Mucosa of descending colon (tissue), 3 donors: ENCODE measurements at places on chromosomes 1 and 21.

DNA sequence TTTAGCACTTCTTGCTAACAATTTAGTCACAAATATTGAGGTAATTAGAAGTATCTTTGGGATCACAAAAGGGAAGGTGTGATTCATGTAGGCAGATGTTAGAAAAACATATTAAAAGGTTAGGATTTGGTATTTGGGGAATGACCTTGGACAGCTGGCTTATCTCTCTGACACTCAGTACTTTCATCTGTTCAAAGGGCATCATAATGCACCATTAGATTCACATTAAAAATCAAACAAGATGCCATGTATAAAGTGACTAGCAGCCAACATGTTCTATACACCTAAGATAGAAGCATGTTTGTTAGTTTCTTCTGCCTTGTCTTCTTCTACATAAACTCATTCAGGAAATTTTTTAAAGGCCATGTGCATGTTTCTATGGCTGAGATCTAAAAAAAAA is 56.5 kb upstream of the ESRRG start:
- no peak for DNase-seq

DNA sequence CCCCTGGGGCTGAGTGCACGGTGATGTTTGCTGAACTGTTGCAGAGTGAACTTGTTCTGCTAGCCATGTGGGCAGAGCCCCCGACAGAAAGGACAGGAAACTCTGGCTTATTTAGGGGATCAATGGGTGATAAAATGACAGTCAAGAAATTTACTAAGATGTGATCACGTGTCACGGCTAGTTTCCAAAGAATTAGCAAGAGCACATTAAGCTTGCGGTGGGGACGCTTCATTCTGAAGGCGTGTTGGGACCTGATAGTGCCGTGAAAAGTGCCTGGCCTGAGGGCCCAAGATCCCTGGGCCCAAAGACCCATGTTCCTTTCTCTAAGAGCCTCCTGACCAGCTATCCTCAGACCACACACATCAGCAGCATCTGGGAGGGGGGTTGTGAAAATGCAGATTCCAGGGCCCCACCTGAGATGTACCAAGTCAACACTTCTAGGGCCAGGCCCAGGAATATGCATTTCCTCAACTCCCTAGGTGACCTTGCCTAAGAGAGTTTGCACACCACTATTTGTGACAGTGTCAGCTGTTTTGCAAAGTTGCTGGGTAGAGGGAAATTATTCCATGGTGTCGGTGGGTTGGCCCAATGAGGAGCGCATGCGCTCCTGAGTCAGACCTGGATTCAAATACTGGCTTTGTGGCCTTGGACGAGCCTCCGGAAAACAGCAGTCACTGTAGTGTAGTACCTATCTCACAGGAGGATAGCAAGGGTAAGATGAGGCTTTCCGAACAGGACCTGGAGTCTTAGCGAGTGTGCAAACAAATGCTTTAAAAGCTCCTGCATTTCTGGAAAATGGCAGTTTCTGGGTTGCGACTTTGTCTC is 77.5 kb downstream of the SPSB1 start:
- DNase-seq: no peak

DNA sequence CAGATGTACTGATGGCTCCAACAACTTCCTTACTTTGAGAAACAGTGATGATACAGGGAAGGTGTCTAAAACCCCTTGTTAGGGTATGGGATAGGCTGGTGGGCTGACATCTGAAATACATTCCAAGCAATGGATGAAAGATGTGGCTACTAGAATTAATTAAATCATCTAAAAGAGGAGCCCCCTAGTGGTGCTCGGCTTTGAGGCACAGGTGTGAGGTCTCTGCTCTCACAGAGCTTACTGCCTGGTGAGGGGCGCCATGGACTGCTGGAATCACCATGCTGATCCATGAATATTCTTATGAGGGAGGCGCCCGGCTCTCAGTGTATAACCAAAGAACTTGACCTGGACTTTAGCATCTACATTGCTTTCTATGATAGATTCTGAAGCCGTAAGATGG is 48.5 kb downstream of the GNG4 start:
- no peak for DNase-seq

- DNase-seq: no peak
These were observed 16.1 kb downstream of the OXCT2 start for GRCh38 chr1:39754906-39755504.

DNA sequence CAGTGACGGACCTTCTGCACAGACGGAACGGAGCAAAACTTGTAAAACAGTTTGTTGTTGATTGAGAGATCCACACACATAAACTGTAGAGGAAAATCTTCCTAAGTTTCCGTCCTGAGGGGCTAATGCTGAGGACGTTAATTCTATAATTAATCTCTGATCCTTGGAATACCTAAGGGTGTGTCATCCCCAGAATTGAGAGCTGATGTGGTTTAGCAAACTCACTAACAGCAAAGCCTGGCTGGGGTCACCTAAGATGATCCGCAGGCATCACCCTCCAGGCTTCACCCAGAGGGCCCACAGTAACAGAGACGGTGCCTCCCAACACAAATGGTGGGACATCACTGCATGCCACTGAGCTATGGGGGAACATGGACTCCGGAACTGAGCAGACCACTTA is 97.5 kb downstream of the SMYD2 start:
- DNase-seq: no peak

DNA sequence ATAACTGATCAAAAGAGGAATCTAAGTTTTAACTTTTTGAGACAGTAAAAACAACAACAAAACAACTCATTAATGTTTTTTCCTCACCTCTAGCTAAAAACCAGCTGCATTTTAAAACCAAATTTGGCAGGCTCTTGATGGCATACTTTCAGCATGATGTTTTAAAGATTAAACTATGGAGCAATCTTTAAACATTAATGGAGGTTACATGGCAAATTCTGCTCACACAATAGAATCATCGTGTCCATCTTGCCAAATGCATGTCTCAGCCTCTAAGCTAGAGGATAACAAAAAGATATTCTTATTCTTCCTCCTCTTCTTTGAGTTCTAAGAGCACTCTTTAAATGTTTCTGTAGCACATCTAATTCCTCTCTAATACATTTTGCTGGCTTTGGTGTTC is 579.8 kb upstream of the PKN2 start:
- no peak for DNase-seq

DNA sequence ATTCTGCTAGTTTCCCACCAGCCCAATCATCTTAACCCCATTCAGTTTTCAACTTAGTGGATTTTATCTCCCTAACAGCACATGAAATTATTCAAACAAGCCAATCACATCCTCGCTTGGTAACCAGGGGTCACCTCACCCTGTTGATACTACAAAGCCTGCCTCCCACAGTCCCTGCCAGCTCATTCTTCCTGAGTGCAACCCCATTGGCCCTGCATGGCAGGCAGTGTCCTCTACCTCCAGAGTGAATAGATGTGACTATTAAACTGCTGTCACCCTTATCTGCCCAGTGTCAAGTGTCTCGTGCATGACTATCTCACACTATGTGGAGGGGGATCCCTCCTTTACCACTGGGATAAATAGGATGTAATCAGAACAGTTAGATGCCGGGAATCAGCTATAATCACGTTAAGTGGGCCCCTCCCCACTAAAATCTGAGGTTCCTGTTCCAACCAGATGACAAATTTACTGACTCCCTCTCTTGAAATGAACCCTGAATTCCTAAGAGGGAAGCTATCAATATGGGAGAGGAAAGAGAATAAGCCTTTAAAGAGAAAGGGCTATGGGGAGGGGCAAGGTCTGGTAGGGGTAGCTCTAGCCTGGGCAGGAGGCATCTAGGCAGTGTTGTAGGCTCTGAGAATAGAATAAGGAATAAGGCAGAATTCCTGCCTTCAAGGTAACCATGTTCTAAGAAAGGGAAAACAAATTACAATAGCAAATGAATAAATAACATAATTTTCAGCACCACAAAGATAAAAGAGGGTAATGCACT is 155.9 kb downstream of the SLC30A10 start:
- DNase-seq: no peak

GRCh38 chr21:45450423-45451090 is 45.6 kb downstream of the COL18A1 start:
- DNase-seq: no peak

- DNase-seq: no peak
These were observed 134.5 kb downstream of the IER5 start for GRCh38 chr1:181222972-181223505.

- DNase-seq: no peak
These were observed 47.8 kb upstream of the RGS5 start for GRCh38 chr1:163250382-163250974.

DNA sequence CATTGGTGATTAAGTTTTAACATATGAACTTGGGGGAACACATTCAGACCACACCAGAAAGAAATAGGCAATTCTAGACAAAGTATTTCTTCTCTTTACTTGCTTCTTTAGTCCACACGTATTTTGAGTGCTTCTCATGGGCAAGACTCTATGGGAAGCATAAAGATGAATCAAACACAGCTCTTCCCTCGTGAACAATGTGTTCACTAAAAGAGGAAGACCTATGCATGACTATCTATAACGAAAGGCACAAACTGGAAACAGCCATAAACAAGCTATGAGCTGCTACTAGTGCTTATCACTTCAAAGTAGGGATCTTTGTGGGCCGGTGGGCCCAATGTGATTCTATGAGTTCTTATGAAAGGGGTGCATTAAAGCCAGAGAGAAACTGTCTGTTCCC is 53.0 kb upstream of the PRDX6 start:
- no peak for DNase-seq

GRCh38 chr1:212671342-212672031 is 28.2 kb downstream of the BATF3 start:
- no peak for DNase-seq

DNA sequence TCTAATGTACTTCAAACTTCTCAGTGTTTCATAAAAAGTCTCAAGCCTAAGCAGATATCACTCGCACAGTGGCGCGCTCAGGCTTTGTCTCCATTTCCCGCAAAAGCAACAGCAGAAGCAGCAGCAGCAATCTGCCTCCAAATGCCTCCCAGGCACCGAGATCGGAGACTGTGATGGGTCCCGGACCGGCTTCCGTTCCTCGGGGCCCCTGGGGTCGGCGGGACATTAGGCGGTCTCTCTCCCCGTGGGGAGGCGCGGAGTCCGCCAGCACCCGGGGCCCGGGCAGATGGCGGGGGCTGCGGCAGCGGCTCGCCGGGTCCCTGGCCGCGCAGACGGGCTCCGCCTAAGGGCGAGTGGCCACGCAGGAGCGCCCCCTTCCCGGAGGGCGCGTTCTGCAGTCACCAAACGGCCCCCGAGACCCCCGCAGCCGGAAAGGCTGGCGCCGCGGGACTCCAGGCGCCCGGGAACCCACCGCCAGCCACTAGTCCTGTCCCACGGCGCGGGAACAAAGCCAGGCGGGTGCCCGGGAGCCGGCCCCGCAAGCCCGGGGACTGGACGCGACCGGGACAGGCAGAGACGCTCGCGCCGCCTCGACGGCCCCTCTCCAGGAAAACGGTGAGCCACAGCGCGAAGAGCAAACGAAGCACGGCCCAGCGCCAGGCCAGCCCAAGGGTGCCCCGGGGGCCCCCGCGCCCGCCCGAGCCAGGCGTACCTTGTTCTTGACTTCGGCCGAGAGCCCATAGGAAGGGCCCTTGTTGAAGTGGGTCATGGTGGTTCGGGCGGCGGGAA is 590 bp downstream of the CNN3 start:
- peak; percentile 79 for DNase-seq

DNA sequence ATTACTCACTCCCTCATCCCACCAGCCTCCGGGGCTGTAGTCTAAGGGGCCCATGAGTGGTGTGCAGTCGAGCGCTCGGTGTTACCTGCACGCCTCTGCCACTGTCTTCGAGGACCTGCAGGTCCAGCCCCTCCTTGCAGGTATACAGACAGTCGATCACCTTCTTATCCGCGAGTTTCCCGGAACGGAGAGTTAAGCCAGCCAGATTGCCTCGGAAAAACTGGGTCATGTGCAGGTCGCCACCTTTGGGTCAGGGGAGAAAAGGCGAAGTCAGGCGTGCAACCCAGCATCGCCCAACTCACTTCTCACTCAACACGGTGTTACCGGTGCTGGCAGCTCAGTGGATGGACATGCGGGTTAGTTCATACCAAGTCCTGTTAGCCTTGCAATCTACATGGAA is 84.3 kb downstream of the PIK3CD start:
- DNase-seq: no peak

- peak; percentile 35 for DNase-seq
These were observed 5.7 kb downstream of the GPR88 start for GRCh38 chr1:100543640-100544039.

DNA sequence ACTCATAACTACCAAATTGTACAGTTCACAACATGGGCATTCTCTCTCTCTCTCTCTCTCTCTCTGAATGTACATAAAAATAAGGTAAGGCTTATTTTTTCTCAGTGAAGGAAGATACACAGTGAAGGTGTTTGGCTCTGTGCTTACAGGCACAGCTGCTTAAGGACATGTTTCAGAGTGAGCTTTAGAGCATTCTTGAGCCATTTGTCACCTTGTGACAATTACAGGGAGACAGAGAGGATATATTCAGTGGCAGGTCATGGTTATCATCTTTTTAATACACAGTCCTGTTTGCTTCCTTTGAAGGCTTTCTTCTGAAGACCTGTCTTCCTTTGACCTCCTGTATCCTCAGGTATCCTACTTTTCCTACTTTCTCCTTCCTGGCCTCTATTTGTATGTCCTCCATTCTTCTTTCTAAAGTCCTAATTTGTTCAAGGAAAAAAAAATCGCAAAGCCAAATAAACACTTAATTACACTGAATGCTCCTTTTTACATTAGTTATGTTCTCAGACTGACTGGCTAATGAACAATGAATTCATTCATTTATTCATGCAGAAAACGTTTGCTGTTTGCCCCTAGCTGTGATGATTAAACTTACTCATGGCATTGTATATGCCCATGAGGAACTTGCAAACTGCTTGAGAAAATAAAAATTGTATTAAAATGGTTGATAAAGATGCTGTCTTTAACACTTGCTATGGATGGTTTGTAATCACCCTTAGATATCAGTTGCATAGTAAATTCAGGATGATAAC is 33.4 kb downstream of the HSD17B7 start:
- DNase-seq: no peak

- DNase-seq: peak; percentile 88
These were observed 10.3 kb downstream of the LMNA start for GRCh38 chr1:156124557-156125483.

GRCh38 chr1:184753608-184754475 is 816 bp downstream of the EDEM3 start:
- peak; percentile 50 for DNase-seq
